Activated T-cell treated with anti-CD3 and anti-CD28 coated beads, Interleukin-2, amount 50 U/mL, for 24 hours (primary cell): ENCODE measurements at places on chromosomes 13 and 19.

- peak; percentile 50 for DNase-seq
Observed at GRCh38 chr19:54096617-54097106, 3.9 kb downstream of the OSCAR start.

DNA sequence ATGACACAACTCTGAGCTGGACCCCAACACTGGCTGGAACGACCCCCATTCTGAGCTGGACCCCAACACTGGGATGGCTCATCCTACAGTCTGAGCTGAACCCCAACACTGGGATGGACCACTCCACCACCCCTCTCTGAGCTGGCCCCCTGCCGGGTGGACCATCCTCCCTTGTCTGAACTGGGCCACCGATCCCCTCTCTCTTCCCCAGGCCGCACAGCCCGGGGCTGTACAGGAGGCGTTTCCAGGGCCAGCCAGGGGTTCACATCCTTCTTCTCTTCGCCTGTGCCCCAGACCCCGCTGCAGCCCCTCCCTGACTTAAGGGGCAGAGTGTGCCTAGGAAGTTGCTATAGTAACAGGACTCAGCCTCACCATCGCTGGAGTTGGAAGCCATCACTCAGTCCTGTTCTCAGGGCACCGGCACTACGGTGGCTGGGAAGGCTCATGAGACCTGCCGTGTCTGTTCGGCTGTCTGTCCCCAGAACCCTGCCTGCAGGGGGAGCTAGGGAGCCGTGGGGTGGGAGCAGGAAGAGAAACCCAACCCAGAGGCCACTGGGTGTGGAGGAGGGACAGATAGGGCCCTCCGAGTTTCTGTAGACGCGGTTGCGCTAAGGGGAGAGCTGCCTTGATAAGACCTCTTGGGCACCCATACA lies 3.7 kb downstream of the PRKACA start:
- DNase-seq: peak; percentile 66

DNA sequence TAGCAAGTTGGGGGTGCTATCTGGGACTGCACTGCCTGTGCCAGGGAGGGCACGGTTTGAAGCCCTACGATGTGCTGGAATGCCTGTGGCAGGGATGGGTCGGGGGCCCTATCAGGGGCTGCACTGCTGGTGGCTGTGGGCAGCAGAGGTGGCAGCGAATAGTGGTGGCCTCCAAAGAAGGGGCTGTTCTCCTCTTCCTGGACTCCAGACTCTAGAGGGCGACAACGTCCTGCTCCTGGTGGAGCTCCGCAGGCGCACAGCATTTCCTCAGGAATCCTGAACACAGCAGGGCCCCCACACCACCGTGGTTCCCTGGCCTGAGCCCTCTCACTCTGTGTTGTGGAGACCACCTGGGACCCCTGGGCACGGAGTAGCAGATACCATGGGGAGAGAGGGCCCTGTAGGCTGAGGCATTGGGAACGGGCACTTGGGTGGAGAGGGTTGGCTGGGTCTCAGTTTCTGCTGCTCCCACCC lies 145.6 kb downstream of the TNFRSF19 start:
- DNase-seq: no peak

- DNase-seq: no peak
Observed at GRCh38 chr13:93316841-93317240, 90.2 kb downstream of the GPC6 start.

GRCh38 chr13:39484506-39485313 lies 118.3 kb downstream of the LHFPL6 start:
- DNase-seq: no peak

GRCh38 chr19:44779150-44779549 lies 1.5 kb downstream of the CBLC start:
- DNase-seq: no peak

GRCh38 chr13:71219698-71220415 lies 647.1 kb downstream of the DACH1 start:
- DNase-seq: no peak

GRCh38 chr13:66795636-66796035 lies 434.5 kb downstream of the PCDH9 start:
- no peak for DNase-seq

DNA sequence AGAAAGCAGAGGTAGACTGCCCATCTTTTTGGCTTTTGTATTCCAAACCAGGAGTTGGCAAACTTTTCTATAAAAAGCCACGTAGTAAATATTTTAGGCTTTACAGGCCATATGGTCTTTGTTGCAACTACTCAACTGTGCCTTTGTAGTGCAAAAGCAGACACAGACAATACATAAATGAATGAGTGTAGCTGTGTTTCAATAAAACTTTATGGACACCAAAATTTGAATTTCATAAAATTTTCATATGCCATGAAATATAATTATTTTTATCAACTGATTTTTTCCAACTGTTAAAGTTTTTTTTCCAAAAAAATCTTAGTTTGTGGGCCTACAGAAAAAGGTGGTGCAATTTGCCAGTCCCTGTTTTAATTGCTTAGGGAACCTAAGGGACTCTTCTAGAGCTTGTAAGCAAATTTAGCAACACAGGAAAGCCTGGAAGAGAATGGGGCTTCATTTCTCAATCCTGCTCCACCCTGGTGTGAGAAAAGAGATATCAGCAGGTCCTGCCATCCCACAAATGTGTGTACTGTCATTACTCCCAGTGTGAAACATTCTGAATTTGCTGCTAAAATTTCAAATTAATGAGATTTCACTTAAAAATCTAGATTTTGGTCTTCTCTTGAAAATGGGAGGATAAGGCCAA lies 194.2 kb downstream of the RGCC start:
- no peak for DNase-seq

GRCh38 chr19:954672-955494 lies 29.0 kb downstream of the ARID3A start:
- no peak for DNase-seq

- DNase-seq: no peak
Observed at GRCh38 chr19:10045371-10045770, 32.1 kb downstream of the RDH8 start.

GRCh38 chr19:23305555-23305954 lies 55.4 kb upstream of the ZNF724 start:
- DNase-seq: no peak

DNA sequence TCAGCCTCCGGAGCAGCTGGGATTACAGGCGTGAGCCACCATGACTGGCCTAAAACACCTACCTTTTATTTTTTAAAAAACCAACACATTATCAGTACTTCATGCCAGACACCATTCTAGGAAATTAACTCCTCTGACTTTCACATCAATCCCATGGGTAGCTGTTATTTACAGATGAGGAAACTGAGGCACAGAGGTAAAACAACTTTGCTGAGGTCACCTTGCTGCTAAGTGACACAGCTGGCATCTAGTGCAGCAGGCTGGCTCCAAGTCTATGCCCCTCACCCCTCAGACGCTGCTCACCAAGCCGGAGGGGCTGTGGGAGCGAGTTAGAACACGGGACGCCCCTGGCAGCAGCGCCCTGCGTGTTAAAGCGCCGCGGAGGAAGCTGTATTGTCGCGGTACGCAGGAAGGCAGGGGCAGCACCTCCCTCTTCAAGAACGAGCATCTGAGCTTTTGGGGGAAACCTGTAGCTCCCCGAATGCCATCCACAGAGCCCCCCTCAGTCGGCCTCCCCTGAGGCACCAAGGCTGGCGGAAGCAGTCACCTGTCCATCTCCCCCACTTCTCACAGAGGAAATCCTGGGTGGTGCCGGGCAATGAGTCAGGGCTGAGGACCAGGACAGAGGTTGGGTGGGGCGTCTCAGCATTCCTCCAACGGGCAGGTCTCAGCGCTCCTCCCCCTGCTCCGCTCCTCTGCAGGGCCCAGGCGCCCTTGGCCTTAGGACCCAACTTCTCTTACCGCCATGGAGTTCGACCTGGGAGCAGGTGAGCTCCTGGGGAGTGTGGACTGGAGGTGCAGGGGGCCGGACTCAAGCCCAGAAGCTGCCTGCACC lies at the start of gene C19orf33:
C19orf33 (plus strand) TSS at position 735 of the 835 bp plus-strand sequence; CDS start at position 746, 11 bp downstream.
- no peak for DNase-seq

DNA sequence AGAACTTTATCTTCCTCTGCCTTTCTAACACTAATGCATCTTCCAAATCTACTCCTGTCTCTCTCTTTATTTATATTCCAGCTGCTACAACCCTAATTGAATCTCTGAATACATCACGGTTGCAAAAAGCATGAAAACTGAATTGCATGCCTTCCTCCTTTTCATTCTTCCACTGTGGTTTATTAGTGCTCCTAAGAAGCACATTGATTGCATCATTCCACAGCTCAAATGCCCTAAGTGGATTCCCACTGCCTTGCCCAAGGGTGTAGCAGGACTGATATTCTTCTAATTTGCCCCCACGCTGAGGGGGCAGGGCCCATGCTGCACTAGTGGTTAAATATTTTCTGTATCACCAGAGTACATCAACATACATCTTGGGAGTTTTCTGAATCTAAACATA lies 640.8 kb downstream of the EFNB2 start:
- no peak for DNase-seq

GRCh38 chr19:5593343-5594255 lies 25.8 kb upstream of the TINCR start:
- DNase-seq: no peak

DNA sequence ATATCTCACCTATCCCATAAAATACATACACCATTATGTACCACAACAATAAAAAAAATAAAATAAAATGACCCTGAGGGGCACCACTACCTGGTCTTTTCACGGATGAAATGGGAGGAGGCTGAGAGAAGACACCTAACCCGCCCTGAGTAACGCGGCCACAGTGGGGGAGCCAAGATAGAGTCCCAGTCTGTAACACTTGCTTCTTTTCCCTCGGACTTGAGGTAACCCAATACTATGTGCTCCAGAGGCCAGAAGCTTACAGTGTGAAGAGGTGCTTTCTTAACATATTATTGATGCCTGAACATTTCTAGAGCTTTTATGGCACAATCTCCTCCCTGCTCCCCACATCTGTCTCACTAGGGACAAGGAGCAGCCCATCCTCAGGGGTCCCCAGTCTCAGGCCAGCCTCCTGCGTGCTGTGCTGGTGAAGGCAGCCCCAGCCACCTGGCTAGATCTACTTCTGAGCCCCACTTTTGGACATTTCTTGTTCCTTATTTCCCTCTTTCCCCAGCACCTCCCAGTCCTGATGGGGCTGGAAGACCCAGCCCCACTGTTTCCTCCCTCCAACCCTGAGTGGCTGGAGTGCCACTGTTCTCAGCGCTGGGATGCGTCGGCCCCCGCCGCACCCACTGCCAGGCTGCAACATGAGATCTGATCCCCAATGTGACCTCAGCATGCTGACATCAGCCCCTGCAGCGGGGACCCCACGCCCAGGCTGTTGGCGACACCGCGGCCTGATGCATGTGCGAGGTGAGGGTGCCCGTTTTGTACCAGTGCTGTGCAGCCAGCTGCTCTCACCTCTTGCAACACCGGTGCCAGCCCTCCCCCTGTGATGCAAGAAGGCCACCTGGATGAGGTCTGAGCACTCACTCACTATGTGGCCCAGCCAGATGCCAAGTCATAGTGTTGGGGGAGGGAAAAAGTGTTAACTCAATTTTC lies 143.3 kb downstream of the DCLK1 start:
- DNase-seq: no peak
